Camera-type eye (tissue), 1 donor: ENCODE measurements at places on chromosomes 2 and 18. TPM values are rescaled to one million over a fixed set of nuclear protein-coding genes. Genes with fewer than 3 reads are reported as not detected.

PAX3 gene
- 5.7 TPM for total RNA-seq

DLX2 gene
- total RNA-seq = 0.44 TPM

MEIS1 gene
- total RNA-seq = 159 TPM

KCNE4 gene
- total RNA-seq = 17.8 TPM

KCNG3 gene
- total RNA-seq = 2.0 TPM

DSG4 gene
- not detected for total RNA-seq

SIX3 gene
- 35.2 TPM for total RNA-seq

ACOXL gene
- 0.16 TPM for total RNA-seq

EVX2 gene
- not detected for total RNA-seq
